ENCODE measurements at places on chromosomes 16 and 17.

DNA sequence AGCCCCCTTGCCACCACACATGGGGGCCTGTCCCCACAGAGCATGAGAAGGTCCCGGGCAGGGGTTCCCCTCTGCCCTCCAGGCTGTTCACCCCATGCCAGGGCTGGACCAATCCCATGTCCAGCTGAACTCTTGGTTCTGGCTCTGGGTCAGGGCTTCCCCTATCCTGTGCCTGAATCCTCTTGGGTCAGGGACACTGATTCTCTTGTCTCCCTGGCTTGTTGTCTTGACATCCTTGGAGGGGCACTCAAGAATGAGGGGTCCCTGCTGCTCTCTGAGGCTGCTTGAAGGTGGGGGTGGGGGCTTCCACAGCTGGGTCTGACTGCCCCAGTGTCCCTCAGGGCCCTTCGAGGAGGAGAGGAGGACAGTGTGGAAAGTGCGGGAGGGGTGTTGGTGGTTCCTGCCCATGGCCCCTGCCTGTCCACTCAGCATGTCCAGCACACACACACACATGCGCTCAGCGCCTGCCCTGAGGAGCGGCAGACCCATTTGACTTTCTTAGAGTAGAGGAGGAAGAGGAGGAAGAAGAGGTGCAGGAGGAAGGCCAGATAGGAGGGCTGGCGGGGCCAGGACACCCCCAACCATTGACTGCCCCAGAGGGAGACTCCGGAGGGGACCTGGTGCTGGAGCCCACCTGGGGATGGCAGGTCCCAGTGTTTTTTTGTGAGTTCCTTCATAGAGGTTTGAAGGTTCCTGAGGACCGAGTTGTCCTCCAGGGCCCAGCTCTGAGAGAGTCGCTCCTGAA lies 47.0 kb downstream of the TNFRSF13B start:
- no peak for DNase-seq

GRCh38 chr17:31074772-31075555 lies 19.8 kb upstream of the NF1 start:
- no peak for DNase-seq

DNA sequence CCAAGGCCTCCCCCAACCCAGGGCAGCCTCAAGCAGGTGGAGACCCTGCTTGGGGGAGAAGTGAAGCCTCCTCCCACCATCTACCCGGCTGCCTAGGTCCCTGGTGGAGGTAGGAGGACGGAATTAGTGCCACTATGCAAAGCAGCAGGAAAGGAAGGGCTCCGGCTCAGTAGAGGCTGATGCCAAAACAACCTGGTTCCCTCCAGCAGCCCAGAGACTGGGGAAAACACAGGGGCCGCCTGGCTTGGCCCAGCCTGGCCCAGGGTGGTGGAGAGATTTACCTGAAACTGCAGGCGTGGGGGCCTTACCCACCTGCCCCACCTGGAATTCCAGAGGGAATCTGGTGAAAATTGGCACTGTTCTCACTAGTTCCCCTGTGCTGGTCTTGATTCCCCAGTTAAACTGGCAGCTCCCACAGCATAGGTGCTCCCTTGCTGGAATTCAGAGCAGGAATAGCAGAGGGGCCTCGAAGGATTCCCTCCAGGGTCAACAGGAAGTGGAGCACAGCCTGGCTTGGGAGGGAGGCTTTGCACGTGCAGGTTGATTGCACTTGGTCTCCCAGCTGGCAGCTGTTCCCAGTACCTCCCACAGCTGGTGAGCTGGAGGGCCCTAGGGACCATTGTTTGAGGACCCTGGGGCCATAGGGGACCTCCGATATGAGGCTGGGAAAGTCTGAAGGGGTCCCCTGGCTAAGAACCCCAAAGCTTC lies 4.5 kb downstream of the CD79B start:
- DNase-seq, result no peak

- no peak for DNase-seq
These were observed 4.8 kb downstream of the LGALS3BP start for GRCh38 chr17:78974635-78975591.

DNA sequence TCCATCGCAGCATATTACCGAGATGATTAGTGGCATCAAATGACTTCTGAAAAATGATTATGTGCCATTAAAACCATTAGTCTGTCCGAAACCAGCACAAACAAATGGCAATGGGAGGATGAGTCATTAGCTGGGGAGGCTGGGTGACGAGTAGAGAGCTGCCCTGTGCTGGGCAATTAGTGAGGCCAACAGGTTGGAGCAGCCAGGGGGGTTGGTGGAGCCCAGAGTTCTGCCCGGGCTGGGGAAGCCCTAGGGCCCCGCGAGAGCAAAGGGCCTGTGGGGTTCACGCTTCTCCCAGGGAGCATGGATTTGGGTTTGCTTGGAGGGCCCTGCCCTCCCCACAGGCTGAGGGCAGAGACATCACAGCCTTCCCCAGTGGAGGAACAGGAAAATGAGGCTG lies 152.1 kb upstream of the RPL38 start:
- no peak for DNase-seq

GRCh38 chr17:76715496-76715830 lies 4.7 kb upstream of the MXRA7 start:
- DNase-seq, result no peak

GRCh38 chr16:54237-54581 lies 581 bp downstream of the SNRNP25 start:
- no peak for DNase-seq

GRCh38 chr16:200388-200787 lies 20.1 kb downstream of the HBQ1 start:
- DNase-seq, result no peak

DNA sequence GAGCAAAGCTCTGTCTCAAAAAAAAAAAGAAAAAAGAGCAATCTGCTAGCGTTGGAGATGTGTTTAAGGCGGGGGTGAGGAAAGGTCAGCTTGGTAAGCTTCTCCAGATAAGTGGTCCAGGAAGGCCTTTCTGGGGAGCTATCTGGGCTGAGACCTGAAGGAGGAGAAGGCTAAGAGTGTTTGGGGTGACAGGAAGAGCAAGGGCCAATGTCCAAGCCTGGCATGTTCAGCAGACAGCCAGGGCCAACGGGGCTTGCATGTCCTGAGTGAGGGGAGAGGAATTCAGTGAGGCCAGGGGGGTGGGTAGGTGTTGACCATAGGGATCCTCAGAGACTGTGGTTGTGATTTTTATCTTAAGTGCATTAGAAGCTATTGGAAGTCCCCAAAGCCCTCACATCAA lies 15.4 kb downstream of the STAT5A start:
- no peak for DNase-seq

DNA sequence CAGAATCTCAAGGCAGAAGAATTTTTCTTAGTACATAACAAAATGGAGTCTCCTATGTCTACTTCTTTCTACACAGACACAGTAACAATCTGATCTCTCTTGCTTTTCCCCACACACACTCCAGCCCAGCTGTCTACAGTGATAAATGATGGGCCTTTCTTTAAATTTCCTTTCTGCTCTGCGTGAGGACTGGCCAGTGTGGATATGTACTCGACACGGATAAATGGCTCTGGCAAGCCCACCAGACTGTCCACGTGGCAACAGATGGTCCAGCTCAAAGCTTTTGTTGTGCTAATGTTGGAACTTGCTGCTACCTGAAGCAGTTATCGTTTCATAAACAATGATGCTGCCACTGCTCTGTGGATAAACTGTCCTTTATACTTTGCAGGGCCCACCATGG lies 410.7 kb downstream of the TMEM114 start:
- no peak for DNase-seq

GRCh38 chr17:39001703-39002637 lies 34.8 kb upstream of the FBXO47 start:
- DNase-seq, result no peak

GRCh38 chr16:53743149-53743566 lies 39.2 kb downstream of the FTO start:
- DNase-seq, result no peak

- no peak for DNase-seq
These were observed 108.6 kb downstream of the CMIP start for GRCh38 chr16:81553080-81553813.

DNA sequence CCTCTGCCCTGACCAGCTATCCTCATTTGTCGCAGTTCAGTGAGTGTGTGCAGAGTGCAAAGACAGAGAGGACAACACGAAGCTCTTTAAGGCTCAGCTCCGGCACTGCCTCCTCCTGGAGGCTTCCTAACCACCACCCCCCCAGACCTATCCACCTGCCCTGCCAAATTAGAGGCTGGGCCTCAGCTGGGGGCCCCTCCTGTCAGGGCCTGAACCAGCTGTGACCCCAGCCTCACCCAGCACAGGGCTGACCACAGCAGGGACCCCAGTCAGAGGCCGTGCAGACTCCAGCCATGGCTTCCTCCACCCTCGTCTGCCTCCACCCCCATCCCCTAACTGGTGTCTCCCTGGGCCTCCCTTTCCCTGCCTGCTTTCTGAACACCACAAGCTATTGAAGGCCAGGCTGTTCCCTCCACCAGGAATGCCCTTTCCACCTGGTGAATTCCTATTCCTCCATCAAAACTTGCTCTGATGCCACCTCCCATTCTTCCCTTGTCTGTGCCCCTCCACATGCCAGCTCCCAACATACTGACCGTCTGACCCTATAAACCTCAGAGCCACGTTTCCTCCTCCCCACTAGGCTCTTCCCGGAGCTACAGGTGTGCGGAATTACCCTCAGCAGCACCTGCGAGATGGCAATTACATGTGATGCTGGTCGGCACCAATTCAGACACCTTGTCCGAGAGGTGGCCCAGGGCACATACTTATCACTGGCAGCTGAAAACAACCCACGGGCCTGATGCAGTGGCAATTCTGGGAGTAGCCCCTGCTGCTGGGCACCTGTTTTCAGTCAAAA lies 8.8 kb downstream of the SREBF1 start:
- DNase-seq, result no peak

DNA sequence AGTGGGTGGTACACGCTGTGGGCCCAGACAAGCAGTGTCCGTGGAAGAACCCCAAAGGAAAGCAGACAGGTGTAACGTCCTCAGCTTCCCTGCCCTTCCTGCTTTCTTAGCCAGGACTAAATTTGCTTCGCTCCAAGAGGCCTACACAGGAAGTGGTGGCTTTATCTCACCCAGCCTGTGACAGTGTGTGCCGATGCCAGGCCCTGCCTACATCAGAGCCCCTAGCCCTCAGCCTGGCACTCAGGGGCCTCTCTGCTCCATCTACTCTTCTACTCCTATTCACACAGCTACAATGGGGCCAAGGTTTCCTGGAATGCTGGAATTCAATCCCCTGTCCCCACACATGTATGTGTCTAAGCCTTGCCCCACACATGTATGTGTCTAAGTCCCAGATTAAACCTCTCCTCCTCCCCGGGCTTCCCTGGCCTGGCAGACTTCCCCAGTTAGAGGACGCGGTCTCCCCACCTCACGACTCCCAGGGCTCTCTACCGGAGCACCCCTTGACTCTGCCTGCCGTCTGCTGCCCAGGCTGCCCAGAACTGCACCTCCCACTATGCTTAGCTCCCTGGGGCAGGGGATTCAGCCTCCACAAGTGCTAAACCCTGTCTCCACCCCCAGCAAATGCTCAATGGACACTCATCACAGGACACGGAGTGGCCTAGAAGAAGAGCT lies 8.2 kb downstream of the PGAP3 start:
- DNase-seq, result peak; percentile 33

DNA sequence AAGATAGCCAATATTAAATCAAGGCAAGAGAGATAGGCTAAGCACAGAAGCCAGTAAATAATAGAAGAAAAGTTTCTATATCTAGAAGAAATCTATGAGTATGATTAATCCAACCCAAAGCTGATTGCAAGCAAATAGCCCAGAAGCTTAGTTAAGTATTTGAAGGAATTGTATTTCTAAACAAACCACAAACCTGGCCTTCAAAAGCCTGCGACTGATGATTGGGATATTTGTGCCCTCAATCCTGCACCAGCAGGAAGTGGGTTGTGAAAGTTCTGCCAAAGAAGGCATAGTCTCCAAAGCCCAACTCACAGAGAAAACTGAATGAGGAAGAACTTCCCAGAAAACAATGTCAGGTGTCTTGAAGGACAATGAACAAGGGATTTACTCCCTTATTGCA lies 114.5 kb upstream of the C17orf78 start:
- DNase-seq, result no peak

- DNase-seq, result no peak
These were observed 23.2 kb downstream of the LSM12 start for GRCh38 chr17:44043272-44043696.

GRCh38 chr17:79721993-79722671 lies 8.6 kb upstream of the ENPP7 start:
- DNase-seq, result no peak

DNA sequence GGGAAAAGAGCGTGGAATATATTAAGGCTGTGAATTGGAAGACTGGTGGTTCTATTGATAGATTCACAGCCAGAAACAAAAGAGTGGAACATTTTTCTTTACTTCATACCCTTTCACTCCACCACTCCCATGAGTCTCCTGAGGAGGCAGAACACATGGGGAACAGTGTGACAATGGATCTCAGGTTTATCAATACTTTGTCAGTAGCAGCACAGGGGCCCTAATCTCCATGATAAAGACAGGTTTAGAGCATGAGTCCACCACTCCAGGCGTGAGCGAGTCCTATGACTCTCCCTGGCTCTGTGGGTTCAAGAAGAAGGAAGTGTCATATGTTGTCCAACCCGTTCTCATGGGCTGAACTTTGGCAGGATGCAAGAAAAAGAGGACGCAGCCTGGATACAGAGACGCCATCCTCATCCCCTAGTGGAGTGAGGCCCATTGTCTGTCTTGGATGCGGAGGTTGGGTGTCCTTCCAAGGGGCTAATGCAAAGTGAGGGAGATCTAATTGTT lies 361.2 kb downstream of the TMEM114 start:
- no peak for DNase-seq

GRCh38 chr16:83348991-83349390 lies 458.8 kb upstream of the HSBP1 start:
- DNase-seq, result no peak

DNA sequence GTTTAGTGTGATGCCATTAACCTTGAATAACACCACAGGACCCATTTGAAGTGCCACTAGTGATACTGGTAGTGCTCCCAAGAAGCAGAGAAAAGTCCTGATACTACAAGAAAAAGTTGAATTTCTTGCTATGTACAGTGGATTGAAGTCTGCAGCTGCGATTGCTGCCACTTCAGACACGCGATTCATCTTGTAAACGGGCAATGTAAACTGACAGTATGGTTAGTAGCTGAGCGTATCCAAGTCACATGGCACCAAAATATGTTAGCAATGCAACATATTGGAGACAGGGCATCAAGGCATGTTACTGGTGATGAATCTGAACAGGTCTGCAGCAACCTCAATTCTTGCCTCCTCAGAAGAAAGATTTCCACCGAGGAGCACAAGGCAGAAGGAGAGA lies 238.9 kb downstream of the HS3ST3B1 start:
- DNase-seq, result no peak

- DNase-seq, result no peak
These were observed 19.4 kb downstream of the NACA2 start for GRCh38 chr17:61571624-61572023.

GRCh38 chr17:11944587-11944986 lies 52.7 kb downstream of the ZNF18 start:
- no peak for DNase-seq

Data from activated naive CD4-positive, alpha-beta T cell treated with anti-CD3 and anti-CD28 coated beads, Interleukin-2, amount 50 U/mL, for 16 hours (primary cell).